ACHN (cell line): ENCODE measurements at places on chromosomes 4 and X.

DNA sequence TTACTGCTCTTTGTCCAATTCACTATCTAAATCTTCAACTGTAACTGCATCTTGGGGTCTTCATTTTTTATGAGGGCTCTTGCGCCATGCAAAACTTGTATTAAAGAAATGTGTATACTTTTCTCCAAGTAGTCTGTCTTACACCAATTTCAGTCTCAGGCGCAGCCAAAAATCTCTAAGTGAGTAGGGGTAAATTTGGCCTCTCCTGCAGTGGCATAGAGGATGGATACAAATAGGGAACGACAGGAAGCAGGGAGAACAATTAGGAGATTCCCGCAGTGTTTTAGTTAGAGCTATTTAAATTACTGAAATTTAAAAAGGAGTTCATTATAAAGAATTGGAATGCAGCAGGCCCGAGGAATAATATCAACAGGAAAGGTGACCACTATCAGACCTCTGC, 30.2 kb downstream of the DMP1 start:
- no peak for DNase-seq

- DNase-seq, result no peak
These were observed 27.6 kb upstream of the MSX1 start for GRCh38 chr4:4831825-4832224.

- DNase-seq, result no peak
These were observed 8.9 kb downstream of the SMIM20 start for GRCh38 chr4:25922812-25923369.

- no peak for DNase-seq
These were observed 118.8 kb downstream of the GATB start for GRCh38 chr4:151641983-151642382.

- no peak for DNase-seq
These were observed 457.1 kb downstream of the MID1IP1 start for GRCh38 chrX:39258331-39258730.

DNA sequence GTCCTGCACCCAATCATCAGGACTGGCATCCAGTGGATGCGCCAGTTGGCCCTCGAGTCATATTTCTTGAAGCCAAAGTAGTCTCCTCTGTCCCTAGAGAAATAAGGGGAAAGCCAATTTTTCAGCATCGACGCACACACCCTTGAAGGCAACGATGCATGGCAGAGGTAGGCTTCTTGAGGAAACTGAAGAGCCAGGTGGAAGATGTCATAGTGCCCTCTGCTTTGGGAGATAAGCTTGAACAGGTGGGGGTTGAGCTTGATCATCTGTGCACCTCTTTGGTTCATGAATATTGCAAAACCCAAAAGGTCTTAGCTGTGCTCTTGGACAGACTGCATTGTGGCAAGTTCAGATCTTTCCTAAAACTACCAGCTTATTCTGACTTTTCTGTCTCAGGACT, 34.6 kb upstream of the WDR1 start:
- DNase-seq, result no peak

DNA sequence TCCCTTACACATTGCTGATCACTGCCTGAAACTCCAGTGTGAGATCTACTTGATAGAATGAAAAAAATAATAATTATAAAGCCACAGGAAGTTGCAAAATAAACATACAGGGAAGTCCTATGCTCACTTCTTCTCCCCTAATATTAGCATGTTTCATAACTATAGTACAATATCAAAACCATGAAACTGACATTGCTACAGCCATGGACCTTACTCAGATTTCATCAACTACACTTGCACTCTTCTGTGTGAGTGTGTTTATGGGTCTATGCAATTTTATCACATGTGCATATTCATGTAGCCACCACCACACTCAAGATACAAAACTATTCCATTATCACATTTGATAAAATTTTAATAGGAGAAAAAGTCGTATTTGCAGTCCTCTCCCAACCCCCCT, 57.3 kb downstream of the SPINK2 start:
- DNase-seq, result no peak

DNA sequence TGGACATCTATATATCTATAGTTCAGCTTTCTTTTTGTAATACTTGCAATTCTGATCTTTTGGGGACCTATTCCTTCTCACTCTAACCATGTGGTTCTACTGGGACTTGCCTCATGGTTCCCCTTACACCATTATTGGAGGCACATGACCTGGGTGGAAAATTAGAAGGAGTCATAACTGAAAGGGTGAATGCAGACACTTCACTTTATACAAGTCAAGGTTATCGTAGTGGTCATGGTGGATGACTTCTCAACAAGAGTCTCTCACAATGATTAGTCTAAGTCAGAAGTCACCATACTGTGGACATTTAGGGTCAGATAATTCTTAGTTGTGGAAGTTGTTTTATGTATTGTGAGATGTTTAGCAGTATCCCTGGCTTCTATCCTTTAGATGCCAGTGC, 10.5 kb upstream of the EIF4E start:
- no peak for DNase-seq

DNA sequence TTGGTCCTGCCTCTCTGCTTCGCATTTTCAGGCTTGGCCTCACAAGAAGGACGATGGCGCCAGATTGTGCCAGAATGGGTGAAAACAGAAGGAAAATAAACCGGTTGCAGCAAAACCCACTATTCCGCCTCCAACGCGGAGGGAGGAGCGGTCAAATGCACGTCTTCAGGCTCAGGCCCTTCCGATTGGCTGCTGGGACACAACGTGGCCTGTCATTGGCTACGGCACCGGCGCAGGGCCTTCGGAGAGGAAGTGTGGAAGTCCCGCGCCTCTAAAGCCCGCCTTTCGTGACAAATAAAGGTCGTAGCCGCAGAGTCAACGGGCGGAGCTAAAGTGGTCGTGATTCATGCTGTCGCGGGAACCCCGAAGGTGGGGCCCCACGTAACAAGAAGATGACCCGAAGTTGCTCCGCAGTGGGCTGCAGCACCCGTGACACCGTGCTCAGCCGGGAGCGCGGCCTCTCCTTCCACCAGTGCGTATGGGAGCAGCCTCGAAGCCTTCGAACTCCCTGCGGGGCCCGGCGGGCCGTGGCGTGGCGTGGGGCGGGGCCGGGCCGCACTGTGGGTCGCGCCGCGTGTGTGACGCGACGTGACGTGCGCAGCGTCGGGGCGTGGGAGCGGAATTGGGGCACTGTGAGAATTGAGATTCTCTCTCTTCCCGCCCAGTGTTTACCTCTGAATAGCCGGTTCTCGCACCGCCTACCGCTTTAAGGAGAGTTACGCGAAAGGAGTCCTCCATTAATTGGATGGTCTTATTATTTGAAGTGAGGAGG, at the start of gene THAP9:
THAP9 (plus strand) TSS at position 325 of the 772 bp plus-strand sequence; CDS start at position 393, 68 bp downstream.
- DNase-seq, result peak; percentile 99

DNA sequence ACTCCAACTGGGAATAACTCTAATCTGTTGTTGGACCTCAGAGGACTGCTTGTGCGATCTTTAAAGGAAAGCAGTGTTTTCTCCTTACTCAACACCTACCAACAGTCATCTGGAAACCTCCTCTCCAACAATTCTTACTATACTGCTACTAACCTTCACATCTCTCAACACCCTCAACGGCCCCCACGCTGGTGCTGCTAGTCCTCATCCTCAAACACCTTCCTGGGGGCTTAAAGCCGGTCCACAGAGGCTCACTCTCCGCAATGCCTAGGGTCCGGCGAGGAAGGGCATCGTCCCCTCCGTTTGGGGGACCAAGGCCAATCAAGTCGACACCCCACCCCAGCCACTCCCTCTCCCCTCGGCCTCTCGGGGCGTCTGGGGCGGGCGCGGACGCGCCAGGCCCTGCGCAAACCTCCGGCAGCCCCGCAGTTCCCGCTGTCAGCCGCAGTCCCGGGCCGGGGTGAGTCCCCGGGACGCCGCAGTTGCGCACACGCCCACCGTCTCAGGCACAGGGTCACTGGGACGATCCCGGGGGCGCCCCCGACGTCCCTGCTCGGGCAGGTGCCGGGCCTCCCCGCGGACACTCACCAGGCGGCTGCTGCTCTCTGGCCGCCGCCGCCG, 418 bp downstream of the TAB3 start:
- DNase-seq, result no peak

GRCh38 chrX:107562482-107562881, 65.8 kb upstream of the PRPS1 start:
- DNase-seq, result peak; percentile 84

DNA sequence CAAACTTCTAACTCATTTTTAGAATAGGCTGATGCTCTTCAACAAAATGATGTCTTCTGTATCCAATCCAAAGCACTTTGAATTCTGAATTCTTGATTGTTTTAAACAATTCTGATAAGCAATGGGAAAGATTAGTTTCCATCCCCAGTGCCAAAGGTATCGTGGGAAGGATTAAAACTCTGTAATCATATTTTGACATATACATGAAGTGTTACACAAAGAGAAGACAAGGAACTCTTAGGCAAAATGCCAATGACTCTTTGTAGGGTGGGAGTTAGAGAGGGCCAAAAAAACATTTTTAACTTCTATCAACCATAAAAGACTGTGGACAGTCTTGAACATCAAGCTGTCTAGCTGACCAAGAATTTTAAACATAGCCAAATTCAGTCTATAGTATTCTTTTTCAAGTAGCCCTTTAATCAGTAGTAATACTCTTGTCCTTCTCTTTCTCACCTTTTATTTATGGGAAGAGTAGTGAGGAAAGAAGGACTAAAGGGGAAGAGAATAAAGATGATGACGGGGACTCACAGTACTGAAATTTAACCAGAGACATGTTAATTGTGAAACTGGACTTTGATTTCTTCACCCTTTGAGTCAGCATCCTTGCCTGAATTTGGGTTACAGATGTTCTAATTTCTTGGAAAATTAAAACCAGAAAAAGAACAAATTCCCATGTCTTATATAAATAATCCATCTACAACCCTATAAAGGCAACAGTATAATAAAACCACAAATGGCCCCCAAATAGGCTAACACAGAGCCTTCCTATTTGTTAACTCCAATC, 51.8 kb upstream of the VEGFD start:
- DNase-seq, result no peak

GRCh38 chr4:30957706-30958105, 237.5 kb downstream of the PCDH7 start:
- DNase-seq, result no peak

DNA sequence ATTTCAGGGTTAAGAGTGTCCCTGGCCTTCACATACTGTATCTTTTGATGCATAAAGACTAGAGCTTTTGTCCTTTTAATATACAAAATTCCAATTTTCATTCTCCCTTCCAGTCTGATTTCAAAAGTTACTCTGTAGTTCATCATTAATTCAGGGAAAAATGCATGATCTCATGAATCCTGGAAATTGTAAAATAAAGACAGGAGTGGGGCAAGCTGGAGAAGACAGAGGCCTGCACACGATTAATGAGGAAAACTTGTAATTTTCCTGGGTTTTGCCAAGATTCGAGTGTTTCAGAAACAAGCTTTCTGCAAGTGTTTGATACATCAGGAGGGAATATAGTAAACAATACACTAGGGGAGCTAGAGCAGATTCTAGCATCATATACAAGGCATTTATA, 947.9 kb downstream of the FAT4 start:
- DNase-seq, result no peak

- DNase-seq, result no peak
These were observed 47.5 kb upstream of the GALNT7 start for GRCh38 chr4:173121076-173121561.

DNA sequence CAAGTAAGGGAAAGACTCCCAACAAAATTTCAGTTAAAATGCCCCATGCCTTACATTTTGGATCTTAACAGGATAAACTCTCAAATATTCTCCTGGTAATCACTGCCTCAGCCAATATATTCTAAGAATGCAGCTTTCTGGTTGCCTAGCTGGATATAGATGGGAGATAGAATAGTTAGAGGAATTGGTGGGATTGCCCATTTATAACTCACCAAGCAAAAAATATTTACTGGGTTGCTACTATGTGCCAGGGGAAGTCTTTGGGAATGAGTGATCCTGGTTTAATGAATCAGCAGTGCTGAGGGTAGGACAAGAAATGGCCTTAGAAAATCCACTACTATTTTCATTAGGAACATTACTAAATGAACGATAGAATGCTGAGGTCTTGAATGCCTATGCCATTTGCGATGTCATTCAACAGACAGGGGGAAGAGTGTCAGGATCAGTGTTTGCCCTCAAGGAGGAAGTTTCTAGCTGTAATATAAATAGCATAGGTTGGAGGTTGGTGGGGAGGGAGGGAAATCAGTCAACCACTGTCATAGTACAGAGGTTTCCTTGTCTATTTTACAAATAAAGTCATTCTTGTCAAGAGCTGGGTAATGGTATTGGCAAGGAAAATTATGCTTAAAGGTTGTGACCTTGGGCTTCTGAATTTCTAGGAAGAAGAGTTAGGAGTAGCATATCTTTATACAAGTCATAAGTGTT, 63.5 kb downstream of the ENOPH1 start:
- no peak for DNase-seq

- DNase-seq, result no peak
These were observed 12.0 kb downstream of the MPP1 start for GRCh38 chrX:154793084-154793795.

DNA sequence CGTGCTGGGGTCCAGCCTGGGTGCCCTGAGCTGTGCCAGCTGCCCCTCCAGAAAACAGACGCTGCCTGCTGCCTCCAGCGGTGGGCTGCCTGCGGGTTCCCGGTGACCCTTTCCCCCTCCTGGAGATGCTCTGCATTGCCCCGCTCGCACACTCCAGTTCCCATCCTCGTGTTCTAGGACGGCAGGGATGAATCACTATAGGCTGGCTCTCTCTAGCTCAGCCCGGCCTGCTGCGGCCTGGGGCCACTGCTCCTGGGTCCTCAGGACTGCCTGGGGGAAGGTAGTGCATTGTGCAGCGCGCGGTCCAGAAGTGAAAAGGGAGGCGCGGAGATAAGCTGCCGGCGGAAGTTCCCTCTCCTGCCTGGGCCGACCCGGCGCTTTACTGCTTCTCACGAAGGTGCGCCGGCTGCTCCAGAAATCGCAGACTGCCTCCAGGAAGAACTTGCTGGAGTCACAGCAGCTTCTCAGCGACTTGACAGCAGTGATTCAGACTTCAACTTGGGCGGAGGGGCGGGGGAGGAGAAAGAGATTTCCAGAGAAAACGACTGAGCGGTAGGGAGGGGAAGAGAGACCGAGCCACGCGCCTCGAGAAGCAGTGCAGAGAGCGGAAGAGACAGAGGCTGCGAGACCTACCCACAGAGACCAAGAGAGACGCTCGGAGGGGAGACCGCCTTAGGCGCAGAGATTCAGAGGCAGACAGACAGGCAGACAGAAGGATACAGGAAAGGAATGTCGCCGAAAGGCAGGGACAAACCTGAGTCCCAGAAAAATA, 6.7 kb upstream of the MSX1 start:
- peak; percentile 66 for DNase-seq

GRCh38 chr4:168593399-168593798, 96.5 kb downstream of the PALLD start:
- DNase-seq, result no peak

- no peak for DNase-seq
These were observed 170.2 kb downstream of the RAPGEF2 start for GRCh38 chr4:159273141-159273438.

- no peak for DNase-seq
These were observed 1.5 kb upstream of the DIPK2B start for GRCh38 chrX:45202171-45202570.

DNA sequence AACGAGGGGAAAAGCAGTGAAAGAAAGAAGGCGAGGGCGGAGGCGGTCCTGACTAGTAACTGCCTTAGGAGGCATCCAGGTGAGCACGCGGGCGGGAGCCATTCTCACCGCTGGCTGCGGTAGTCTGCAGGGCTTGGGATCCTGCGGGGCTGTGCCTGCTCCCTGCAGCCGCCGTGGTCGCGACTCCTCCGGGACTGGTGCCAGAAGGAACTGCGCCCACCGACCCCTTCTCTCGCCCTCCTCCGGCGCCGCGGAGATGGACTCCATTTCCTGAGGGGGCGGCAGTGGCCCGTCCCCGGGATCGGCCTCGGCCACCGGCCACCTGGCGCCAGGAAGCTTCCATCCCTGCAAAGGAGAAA, 543 bp downstream of the NFXL1 start:
- DNase-seq, result peak; percentile 16
